LHCN-M2 (cell line): ENCODE measurements at places on chromosomes 3 and 15. TPM values are rescaled to one million over a fixed set of nuclear protein-coding genes. Genes with fewer than 3 reads are reported as not detected.

DNA sequence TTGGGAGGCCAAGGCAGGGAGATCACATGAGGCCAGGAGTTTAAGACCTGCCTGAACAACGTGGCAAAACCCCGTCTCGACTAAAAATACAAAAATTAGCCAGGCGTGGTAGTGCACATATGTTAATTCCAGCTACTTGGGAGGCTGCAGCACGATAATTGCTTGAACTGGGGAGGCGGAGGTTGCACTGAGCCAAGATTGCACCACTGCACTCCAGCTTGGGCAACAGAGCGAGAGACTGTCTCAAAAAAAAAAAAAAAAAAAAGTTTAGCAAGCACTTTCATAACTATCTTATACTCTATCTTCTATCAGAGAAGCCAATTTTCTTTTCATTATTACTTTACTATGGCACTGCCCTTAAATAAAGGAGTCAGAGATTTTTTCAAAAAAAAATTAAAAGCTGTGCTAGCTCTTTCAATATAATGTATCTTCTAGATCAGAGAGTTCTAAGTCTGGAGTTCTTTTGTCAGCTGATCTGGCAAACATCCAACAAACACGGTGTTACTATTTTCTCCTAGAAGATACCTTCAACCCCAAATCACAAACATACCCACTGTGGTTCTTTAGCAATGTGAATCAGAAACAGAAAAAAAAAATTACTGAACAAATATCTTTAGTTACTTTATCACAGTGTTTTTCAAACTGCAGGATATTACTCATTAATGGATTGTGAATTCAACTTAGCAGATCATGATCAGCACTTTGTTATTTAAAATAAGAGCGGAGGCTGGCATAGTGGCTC, 3.0 kb downstream of the ZNF770 start:
- no peak for DNase-seq

DNA sequence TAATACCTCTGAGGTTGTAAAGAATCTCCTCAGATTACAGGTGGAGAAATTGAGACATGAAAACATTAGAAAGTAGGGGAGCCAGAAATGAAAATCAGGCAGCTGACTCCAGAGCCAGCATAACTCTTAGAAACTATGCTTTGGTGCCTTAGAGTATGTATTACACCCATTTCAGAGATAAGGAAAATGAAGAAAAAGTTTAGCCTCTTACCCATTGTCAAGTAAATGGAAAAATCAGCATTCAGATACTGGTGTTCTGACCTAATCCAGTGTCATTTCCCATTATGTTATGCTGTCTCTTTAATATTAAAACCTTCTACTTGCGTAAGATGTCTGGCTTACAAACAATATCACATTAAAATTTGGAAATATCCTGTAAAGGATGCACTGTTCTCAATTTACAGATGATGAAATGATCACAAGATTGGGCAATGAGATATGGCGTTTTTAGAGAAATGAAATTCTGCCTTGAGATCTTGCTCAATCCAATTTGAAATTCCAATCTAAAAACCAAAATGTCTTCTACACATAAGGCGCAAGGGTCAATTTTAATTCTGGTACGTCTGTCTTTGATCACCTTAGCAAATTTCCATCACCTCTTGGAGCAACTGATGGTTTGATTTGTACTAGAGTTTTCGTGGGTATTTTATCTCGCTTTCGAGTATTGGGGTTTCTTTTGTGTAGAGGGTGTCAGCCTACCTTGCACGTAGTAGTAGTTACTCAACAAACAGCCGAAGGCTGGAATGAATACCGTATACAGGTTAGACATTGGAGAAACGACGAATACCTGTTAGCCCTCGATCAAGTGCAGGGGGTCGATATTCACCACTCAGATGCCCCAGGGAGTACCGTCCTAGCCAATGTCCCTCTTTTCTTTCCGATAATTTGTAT, 902 bp upstream of the ZCWPW2 start:
- peak; percentile 72 for DNase-seq

DNA sequence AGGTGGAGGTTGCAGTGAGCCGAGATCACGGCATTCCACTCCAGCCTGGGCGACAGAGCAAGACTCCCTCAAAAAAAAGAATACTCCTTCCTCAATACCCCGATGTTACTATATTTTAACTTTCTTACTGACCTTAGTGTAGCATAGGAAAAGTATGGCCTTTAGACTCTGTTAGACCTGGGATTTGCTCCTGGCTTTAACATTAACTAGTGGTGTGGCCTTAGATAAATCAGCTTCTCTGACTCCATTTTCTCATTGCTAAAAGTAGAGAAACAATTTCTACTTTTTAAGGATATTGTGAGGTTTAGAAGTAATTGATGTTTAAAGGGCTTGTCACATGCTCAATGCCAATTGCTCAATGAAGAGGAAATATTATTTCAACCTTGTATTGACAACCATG, 7.6 kb upstream of the IL1RAP start:
- DNase-seq = no peak

DNA sequence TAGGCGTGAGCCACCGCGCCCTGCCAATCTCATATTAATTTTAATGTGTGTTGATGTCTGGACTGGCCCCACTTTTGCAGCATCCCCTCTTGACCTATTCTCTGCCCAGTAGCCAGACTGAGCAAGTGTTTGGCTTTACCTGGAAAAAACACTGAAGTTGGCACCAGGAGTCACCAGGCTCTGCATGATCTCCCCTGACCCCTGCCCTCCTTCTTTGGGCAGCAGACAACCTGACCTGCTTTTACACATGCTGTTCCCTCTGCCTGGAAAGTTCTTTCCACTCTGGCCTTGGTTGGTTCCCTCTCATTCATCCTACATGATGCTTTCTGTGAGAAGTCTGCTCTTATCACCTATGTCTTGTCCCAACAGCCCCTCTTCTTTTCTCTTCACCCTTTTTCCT, 67.9 kb upstream of the SLC2A2 start:
- no peak for DNase-seq

GRCh38 chr3:9204253-9204992, 45.0 kb downstream of the SRGAP3 start:
- DNase-seq = no peak

DNA sequence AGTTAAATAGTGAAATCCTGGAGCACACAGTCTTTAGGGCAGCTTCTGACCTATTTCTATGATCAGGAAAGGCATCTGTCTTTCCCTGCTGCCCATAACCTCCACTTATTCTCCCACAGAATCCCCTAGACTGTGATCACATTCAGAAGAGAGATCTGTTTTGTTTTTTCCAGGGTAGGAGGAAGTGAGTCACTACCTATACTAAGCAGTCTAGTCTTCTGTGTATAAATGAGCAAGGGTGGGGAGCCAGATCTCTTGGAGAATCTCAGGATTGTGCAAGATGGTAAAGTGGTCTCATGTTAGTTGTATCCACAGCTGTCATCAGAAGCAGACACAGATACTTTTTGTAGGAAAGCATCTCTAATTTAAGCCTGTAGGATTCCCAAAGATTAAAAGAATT, 11.8 kb upstream of the FBXO22 start:
- peak; percentile 94 for DNase-seq

DNA sequence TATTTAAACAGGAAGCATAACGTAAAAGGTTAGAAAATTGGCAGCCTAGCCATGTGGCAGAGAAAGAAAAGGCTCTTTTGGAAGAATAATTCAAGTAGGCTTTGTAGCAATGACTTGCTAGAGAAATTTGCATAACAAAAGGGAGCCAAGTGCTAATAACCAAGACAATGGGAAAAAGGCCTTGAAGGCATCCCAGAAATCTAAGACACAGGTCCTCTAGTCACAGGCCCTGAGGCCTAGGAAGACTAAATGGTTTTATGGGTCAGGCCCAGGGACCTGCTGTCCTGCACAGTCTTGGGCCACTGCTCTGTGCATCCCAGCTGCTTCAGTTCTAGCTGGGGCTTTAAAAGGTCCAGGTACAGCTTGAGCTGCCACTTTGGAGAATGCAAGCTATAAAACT, 78.5 kb downstream of the FGF7 start:
- DNase-seq = no peak

DNA sequence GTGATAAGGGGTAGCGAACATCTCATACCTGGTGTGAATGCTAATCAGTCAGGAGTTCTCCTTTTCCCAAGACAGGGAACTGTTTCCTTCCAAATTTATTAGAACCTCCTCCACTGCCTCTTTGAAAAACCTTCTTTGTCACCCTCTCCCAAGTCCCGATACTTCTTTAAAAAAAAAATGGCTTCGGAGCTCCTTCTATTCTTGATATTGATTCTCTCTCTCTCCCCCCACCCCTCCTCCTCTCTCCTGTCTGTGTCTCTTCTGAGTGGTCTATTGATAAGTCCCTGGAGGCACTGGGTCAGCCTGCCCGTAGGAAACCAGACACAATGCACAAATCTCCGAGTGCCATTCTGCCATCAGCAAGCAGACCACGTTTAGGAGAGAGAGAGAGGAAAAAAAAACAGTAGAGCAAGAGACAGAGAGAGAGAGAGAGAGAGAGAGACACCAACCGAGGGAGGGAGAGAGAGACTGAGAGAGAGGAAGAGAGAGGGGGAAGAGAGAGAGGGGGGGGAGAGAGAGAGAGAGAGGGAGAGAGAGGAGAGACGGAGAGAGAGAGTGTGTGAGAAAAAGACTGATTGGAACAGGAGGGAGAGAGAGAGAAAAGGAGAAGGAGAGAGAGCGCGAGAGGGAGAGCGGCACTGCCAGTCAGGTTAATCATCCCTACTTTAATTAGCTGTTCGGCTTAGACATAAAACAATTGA, 160.9 kb downstream of the TIGIT start:
- peak; percentile 38 for DNase-seq

GRCh38 chr3:184805351-184806038, 6.5 kb upstream of the VPS8 start:
- no peak for DNase-seq

GRCh38 chr3:106013971-106014370, 145.2 kb upstream of the CBLB start:
- peak; percentile 99 for DNase-seq

GRCh38 chr3:57004229-57004628, 56.2 kb upstream of the SPATA12 start:
- no peak for DNase-seq

DNA sequence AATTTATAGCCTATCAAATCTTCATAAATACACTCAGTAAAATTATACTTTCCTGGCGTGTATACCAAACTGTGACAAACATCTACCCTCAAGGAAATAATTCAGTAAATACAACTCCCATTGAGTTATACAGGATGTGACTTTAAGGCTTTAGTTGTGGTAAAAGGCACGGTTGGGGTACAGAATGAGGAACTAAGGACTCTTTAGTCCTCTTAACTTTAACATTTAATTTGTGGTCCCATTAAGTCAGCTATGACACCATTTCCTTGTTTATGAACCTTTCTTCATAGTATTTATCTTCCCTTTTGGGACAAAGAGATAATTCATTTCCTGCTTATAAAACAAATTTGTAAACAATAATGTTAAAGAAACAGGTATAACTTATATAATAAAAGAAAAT, 30.2 kb downstream of the IFT80 start:
- DNase-seq = no peak

DNA sequence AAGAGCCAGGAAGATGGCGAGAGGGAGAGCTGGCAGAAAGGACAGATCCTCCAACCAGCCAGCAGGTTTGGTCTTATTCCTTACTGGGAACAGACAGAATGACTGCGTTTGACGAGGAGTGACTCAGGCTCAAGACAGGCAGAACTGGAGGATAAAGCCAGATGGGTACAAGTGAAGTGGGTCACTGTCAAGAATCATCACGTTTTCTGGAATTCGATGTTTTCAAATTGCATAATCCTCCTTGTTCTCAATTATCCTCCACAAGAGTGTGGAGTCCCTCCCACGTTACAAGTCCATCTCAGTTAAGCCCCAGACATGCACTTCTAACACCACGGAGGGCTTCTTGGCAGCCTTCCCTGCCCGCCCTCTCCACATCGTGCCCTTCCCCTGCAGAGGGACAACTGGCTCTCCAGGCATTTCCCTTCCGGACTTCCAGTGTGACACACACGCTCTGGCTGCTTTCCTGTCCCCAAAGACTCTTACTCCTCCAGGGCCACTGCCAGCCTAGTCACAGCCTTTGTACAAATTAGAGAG, 183.1 kb downstream of the CHST2 start:
- DNase-seq = peak; percentile 95

- DNase-seq = peak; percentile 71
Measured at GRCh38 chr3:55409806-55410205, 77.3 kb downstream of the WNT5A start.

DNA sequence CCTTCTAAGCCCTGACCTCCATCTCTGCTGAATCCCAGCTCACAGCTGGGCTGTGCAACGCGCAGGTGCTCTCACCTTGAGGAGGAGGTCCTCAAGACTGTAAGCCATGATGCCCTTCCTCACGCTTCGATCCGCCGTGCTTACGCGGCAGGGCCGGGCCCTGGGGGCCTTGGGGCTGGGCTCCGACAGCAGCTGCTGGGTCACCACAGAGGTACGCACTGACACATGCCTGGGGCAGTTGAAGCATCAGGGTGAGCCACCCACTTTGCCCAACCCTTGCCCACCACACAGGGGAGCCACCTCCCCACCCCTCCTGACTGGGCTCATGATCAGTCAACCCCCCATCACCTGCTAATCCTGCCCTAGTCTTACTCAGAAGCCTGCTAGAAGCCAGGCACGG, 3.1 kb downstream of the CIDEC start:
- no peak for DNase-seq

DNA sequence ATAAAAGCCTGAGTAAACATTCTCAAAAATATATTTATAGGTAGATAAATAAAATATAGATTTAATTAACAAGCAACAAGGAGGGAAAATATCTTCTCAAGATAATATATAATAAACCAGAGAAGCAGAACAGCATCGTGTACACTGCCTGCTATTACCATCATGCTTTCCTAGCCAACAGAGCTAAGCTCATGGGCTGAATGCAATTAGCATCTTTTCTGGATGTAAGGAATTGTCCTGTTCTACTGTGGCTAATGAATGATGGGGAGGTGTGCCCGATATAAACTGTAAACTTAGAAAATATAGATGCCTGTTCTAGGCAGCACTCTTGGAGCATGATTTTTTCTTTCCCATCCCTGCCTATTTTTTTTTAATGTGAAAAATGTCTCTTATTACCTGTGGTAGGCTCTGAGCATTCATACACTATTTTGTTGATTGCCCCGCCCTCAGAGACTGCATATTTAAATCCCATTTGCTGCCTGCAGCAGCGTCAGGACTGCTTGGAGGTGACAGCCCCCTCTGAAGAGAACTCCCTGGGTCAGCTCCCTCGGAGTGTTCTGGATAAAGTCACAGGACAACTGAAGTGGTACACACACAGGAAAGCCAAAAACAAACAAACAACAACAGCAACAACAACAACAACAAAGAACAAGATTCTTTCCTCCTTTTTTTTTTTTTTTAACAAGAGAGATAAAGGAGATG, 312.3 kb downstream of the SATB1 start:
- DNase-seq = no peak

GRCh38 chr3:143277531-143277930, 158.0 kb downstream of the CHST2 start:
- no peak for DNase-seq

Gene SNX33
- 15.5 and 18.3 TPM in 2 replicates for total RNA-seq

Gene SLCO3A1
- under 0.01 TPM in 2 replicates for total RNA-seq

Gene LRRC31
- total RNA-seq = not detected in 2 replicates

Gene ZIC4
- 1.1 and 3.4 TPM in 2 replicates for total RNA-seq

Gene PIK3CB
- total RNA-seq = 6.6 and 10.2 TPM in 2 replicates

Gene TRPM1
- total RNA-seq = not detected in 2 replicates

Gene SAMD7
- not detected in 2 replicates for total RNA-seq
